SK-N-SH (cell line): ENCODE measurements at places on chromosomes 5 and 9. TPM values are rescaled to one million over a fixed set of nuclear protein-coding genes. Genes with fewer than 3 reads are reported as not detected.
A peak's percentile ranks its signal among the peaks of the same experiment; 100 is the strongest.

GRCh38 chr9:74817281-74817810, 70.4 kb downstream of the TRPM6 start:
- no peak for DNase-seq

GRCh38 chr5:99702565-99702964, 773.8 kb upstream of the CHD1 start:
- no peak for DNase-seq

GRCh38 chr5:88675708-88676636, 207.0 kb downstream of the MEF2C start:
- DNase-seq = peak; percentile 78

DNA sequence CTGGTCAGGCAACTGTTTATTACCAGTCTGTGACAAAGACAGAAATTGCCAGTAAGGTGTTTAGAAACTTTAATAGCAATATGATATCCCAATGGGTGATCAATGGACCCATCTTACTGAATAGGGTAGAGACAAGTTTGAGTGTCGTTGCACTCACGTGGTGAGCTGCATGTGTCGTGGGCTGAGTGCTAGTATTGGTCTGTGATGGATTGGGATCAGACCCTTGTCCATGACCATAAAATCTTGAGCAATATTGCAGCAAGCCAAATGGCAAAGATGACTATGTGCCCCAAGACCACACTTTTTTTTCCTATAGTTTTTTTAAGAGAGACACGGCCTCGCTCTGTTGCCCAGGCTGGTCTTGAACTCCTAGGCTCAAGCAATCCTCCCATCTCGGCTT, 114.5 kb downstream of the PALM2AKAP2 start:
- no peak for DNase-seq

- DNase-seq = no peak
Measured at GRCh38 chr9:126464694-126465441, 138.2 kb downstream of the MVB12B start.

DNA sequence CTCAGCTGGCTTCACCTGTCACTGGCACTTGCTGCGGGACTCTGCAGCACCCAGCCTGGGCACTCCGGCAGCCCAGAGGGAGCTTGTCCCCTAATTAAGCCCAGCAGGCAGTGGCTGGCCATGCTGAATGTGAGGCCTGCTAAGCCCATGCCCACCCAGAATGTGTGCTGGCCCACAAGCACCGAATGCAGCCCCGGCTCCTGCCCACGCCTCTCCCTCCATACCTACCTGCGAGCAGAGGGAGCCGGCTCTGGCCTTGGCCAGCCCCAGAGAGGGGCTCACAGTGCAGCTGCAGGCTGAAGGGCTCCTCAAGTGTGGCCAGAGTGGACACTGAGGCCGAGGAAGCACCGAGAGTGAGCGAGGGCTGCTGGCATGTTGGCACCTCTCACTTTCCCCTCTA, 32.4 kb upstream of the SUB1 start:
- DNase-seq = no peak

DNA sequence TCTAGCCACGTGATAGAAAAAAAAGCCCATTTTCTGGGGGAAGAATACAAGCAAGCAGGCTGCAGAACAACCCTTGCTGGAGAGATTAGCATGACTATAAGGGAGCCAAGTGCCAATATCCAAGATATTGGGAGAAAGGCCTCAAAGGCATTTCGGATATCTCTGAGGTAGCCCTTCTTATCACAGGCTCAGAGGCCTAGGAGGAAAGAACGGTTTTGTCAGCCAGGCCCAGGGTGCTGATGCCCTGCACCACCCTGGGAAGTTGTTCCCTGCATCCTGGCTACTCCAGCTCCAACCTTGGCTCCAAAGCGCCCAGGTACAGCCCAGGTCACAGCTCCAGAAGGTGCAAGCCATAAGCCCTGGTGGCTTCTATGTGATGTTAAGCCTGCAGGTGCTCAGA, 66.4 kb downstream of the C9orf153 start:
- no peak for DNase-seq

DNA sequence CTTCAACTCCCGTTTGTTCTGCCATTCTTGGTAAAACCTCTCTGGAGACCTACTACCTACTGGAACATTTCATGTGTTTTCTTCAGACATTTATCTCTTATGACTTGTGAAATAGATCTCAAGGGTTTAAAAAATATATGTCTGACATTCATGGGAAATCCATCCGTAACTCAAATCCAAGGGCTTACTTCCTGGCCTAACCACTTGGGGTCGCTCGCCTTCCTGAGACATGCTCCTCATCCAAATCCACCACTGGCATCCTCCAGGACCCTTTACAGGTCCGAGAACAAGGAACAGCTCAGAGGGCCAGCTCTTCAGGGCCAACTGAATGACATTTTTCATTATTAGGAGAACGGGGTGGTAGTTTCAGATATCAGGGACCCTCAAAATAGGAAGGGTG, 235.1 kb upstream of the TUT7 start:
- no peak for DNase-seq

IFNB1 gene
- not detected in 2 replicates for polyA plus RNA-seq

OGN gene
- polyA plus RNA-seq = 0.03 TPM in 2 replicates

C9orf153 gene
- polyA plus RNA-seq = 0.03 TPM in 1 of 2 replicates, not detected in the other

RNF20 gene
- 16.0 and 21.6 TPM in 2 replicates for polyA plus RNA-seq

SPATA31E1 gene
- not detected in 2 replicates for polyA plus RNA-seq

GRCh38 chr5:138641547-138642298, 66.5 kb upstream of the HSPA9 start:
- DNase-seq = peak; percentile 74

SLC25A2 gene
- not detected in 2 replicates for polyA plus RNA-seq

GRCh38 chr5:28734396-28734795, 1696.0 kb upstream of the CDH9 start:
- no peak for DNase-seq

DNA sequence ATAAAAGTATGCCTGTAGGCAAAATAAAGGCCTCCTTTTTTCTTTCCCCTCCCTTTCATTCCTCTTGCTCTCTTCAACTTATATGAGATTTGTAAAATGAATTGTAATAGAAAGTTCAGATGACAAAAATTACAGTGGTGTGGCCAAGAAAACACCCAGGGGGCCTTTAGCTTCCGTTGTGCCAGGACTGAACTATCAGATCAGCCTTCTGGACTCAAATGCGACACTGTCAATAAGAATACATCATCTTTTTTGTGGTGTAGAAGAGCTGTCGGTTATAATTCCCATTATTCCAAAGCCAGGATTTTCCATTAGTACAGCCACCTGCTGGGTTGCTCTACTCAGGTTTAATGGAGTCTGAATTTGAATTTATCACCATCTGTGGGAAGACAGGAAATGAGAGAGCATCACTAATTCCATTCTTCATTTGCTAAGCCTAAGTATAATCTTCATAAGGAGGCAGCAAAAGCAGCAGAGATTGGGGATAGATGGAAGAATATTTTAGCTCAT, 443.4 kb downstream of the ANXA1 start:
- no peak for DNase-seq

DNA sequence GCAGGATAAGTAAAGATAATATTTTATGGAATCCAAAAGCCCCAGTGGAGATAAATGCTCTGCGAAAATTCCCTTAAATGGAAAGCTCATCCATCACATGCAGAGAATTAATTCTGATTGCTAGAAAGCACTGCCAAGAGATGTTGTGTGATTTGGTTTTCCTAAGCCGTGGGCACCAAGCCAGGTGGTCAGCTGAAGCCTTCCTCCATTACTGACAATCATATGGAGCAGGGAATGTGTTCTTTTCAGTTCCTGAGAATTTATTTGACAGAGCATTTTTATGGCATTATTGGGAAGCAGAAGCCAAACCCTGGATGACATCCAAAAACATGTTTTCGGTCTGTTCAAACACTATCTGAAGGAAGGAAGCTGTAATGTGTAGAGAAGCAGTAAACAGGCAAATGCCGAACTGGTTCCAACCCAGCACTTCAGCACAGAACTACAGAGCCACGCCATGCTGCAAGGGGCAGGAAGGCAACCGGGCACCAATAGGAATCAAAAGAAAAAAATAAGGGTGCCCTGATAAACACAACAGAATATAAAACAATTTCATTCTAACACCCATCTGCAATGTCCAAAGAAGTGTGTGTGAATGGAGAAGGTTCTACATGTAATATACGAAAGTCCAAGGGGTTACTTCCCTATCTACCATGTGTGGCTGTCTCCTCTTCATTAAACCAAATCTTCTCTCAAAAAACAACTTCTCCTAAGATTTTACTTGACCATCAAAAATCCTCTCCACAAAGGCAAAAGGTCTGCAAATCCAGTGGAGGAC, 12.3 kb downstream of the ARSB start:
- DNase-seq = peak; percentile 62

CORO2A gene
- 2.3 and 2.7 TPM in 2 replicates for polyA plus RNA-seq

GRCh38 chr5:164422400-164422799, 917.0 kb downstream of the MAT2B start:
- no peak for DNase-seq

- DNase-seq = no peak
Measured at GRCh38 chr9:266228-266627, 51.6 kb downstream of the DOCK8 start.

DNA sequence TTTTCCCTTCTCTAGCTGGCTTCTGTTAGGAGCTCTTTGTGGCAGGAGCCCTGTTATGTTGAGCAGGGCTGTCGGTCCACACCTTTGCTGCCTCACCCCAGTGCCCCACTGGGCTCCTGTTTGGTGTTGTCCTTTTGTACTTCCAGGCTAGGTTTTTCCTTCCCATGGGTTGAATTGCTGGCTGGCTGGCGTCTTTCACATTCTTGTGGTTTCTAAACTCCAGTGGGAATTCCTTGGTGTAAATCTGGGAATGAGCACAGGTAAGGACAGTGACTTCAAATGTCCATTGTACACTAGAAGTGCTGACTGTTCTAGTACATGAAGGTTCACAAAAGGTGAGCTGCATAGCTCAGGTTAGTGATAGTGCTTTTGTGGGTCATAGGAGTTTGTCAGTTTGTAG, 30.4 kb downstream of the RASGRF2 start:
- DNase-seq = no peak

GRM6 gene
- polyA plus RNA-seq = not detected in 2 replicates

EQTN gene
- polyA plus RNA-seq = not detected in 2 replicates

- DNase-seq = no peak
Measured at GRCh38 chr9:136853596-136854112, 1.5 kb downstream of the MAMDC4 start.
